HCT116 (cell line): ENCODE measurements at places on chromosomes 7 and 10. TPM values are rescaled to one million over a fixed set of nuclear protein-coding genes. Genes with fewer than 3 reads are reported as not detected.

- DNase-seq: no peak
Measured at GRCh38 chr7:76193883-76194282, 7.8 kb upstream of the SRRM3 start.

GRCh38 chr7:135362871-135363270 lies 129.2 kb downstream of the STRA8 start:
- DNase-seq: no peak

- no peak for DNase-seq
Measured at GRCh38 chr7:116363637-116364432, 135.7 kb upstream of the CAV2 start.

DNA sequence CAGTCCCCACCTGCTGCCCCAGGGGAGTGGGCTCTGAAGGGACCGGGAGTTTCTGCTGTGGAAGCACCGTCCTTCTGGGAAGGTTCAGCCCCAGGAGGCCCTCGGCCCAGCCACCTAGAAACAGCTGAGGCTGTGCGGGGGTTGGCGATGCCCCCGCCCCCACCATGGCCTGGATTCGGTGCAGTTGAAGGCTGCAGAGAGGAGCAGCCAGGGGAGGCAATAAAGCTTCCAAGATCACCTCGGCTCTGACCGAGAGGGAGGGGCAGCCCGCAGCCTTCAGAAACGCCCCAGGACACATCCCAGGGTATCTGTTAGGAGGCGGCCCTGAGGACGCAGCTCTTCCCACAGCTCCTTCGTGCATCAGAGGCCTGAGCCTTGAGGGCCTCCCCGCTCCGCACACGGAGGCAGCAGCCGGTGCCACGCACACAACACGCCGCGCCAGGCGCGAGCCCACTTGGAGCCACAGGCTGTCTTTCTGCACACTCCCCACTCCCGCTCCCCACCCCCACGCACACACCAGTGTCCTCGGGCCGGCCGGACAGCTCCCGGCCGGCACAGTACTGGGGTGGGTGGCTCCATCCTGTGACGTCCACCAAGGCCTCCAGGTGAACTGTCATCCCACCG lies 1.6 kb downstream of the KNDC1 start:
- DNase-seq: no peak

DNA sequence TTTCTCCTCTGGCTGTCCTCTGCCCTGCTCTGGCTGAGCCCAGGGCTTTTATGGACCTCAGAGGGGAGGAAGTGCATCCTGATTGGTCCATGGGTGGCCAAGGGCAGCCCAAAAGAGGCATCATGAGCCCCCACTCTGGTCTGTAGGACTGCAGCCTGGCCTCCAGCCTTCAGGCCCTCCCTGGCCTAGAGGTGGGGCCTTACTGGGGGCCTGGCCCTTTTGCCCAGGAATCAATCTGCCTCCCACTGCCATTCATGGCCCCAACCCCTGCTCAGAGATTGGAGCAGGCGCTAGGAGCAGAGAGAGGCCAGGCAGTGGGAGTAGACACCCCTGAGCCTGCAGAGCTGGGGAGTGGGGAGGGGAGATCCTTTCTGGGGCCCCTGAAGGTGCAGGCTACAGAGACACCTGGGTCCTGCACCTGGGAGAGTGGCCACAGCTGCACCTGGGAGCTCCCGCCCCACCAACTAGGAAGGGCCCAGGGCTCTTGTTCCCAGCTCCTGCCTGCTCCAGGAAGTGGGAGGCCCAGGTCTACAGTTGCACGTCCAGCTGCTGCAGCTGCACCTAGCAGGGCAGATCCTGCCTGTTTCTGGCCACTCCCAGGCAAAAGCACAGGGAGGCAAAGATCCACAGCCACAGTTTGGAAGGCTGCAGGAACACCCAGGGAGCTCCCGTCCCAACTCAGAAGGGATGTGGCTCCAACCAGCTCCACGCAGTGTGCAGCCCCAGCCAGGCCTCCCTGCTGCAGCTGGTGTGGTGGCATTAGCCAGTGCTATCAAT lies 6.4 kb upstream of the DYNC2I1 start:
- DNase-seq: no peak

The TUBAL3 gene
- total RNA-seq: 0.98 TPM

The TMEM213 gene
- total RNA-seq: not detected

The HOXA7 gene
- 15.0 TPM for total RNA-seq

The VAX1 gene
- not detected for total RNA-seq
